Stimulated activated CD4-positive, alpha-beta T cell treated with anti-CD3 and anti-CD28 coated beads, Interleukin-4, amount 100 ng/mL, for 48 hours (primary cell): ENCODE measurements at places on chromosomes 5 and 9.

DNA sequence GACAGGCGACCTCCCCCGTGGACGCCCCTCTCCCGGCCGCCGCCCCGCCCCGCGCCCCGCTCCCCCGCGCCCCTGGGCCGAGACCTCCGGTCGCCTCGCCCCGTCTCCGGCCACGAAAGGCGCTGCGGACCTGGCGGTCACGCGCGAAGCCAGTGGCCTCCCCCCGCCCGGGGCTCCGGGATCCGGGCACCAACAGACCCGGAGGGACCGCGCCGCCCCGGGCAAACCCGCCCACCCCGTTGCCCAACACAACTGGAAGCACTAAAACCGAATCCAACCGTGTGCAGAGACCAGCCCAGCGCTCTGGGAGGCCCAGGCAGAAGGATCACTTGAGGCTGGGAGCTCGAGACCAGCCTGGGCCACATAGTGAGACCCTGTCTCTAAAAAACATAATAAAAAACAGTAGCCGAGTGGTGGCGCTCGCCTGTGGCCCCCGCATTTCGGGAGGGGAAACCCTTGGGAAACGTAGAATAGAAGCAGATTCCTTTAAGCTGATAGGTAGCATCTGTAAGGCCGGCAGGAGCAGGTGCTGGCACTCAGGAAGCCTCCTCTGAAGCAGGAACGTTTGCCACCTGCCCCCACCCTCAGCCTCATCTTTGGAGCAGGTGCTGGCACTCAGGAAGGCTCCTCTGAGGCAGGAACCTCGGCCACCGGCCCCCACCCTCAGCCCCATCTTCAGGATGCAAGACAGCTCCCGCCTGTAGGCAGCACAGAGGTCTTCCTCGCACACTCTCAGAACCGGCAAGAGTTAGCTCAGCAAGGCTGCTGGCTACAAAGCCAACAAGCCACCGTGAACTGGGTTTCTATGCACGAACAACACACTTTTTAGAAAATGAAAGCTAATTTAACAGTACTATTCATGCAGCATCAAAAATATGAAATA, 4.6 kb upstream of the SLC9A3 start:
- no peak for DNase-seq

- no peak for DNase-seq
Measured at GRCh38 chr5:146426853-146427618, 20.1 kb upstream of the TCERG1 start.

GRCh38 chr5:34930462-34930844, 1.1 kb downstream of the DNAJC21 start:
- no peak for DNase-seq

GRCh38 chr9:69445251-69445650, 120.2 kb downstream of the ENTREP1 start:
- DNase-seq: no peak

GRCh38 chr5:61967681-61968080, 338.3 kb upstream of the KIF2A start:
- no peak for DNase-seq

- DNase-seq: no peak
Measured at GRCh38 chr5:33944543-33945132, 8.5 kb downstream of the RXFP3 start.

- no peak for DNase-seq
Measured at GRCh38 chr9:96781552-96781951, 3.7 kb upstream of the ZNF510 start.

DNA sequence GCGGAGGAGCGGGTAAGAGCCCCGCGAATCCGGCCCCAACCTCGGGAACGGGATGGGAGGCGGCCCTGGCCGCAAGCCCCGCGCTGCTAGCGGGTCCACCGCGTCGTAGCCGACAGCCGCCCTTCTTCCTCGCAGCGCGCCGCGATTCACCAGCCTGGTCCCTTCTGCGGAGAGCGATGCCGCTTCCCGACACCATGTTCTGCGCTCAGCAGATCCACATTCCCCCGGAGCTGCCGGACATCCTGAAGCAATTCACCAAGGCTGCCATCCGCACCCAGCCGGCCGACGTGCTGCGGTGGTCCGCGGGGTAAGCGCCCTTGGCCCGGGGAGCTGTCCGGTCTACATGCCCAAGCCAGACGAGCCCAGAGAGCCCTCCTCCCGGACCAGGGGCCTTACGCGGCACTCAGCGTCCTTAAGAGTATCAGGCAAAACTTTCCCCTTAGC, 335 bp downstream of the ROPN1L start:
- DNase-seq: no peak

DNA sequence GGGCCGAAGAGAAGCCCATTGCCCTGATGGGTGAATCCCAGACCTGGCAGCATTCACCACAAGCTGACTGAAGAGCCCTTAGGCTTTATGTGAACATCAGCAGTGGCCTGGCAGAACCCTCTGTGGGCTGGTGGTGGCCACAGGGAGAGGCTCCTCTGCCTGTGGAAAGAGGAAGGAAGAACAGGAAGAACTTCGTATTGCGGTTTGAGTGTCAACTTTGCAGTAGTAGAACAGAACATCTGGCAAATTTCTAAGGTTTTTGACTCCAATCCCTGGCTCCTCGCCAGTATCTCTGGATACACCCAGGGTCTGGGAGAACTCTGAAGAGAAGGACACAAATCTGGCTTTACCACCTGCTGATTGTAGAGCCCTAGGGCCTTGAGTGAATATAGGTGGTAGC, 356.4 kb upstream of the GRAMD2B start:
- no peak for DNase-seq

GRCh38 chr9:38689678-38690077, 30.3 kb downstream of the FAM240B start:
- DNase-seq: no peak

DNA sequence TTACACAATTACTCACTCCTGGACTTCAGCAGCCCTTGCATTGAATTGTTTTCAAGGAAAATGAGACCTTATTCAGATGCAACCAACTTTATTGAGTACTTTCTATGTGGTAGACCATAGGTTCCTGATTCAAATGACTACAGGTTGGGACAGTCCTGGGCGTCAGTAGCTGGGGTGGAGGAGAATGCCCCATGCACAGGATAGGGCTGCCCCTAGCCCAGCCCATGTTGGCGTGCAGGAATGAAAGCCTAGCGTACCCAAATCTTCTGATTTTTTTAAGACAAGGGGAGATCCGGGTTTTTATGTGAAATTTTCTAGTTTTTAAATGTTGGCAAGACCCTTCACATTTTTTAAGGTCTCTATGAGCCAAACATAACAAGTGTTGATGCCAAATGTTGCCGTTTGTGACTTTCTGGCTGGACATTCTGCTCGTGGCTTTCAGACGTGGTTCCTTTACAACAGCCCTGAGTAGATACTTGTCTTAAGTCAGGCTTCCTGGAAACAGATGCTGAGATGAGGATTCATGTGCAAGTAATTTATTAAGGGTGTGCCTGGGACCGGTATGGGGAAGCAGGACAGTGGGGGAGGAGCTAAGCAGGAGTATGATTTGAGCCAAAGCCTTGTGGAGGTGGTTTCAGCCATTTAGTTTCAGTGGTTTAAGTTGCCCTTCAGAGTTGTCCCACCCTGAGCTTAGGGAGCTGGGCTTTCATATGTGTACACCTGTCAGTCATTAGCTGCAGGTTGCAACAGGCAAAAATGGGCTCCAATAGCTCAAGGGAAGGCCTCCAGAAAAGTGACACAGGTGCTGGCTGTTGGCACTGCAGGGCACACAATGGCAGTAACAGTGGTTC, 154.1 kb downstream of the NTRK2 start:
- DNase-seq: no peak

DNA sequence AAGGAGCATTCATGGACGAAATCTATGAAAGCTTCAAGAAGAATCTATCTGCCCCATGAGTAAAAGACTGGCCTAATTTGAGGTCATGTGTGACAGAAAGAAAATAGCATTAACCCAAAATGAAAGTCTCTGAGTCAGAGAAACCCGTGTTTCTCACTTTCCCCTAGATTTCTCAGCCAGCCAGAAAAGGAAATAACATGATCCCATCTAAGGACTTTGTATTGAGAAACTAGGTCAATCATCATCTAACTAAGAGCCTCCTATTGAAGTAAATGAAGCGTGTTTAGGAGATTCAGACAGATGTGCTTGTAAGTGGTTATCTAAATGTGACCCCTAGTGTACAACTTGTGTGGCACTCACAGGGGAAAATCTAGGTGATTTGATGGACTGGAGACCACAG, 77.3 kb upstream of the ZNF366 start:
- DNase-seq: no peak

GRCh38 chr9:125889112-125889475, 141.9 kb downstream of the PBX3 start:
- peak; percentile 3 for DNase-seq

DNA sequence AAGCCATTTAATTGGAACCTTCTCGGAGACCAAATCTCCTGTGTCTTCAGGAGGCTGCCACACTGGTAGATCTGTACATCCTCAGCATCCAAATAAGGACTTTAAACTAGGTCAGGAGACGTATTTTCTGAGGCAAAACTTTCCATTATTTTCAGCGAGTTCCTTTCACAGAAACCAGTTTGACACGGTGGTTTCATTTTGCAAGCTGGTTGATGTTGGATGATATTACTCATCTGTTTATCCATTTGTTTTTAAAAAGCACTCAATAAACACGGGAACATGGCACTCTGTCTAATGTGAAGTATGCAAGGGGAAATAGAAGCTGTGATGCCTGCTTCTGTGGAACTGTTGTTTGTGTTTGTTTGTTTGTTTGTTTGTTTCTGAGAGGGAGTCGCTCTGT, 199.6 kb downstream of the ERCC6L2 start:
- DNase-seq: no peak

GRCh38 chr5:44002381-44002901, 386.8 kb downstream of the FGF10 start:
- no peak for DNase-seq

DNA sequence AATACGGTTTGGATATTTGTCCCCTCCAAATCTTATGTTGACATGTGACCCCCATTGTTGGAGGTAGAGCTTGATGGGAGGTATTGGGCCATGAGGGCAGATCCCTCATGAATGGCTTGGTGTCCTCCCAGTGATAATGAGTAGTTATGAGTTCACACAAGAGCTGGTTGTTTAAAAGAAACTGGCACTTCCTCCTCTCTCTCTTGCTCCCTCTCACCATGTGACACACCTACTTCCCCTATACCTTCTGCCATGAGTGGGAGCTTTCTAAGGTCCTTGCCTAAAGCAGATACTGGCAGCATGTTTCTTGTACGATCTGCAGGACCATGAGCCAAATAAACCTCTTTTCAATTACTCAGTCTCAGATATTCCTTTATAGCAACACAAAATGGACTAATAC, 132.0 kb downstream of the PIK3R1 start:
- no peak for DNase-seq

DNA sequence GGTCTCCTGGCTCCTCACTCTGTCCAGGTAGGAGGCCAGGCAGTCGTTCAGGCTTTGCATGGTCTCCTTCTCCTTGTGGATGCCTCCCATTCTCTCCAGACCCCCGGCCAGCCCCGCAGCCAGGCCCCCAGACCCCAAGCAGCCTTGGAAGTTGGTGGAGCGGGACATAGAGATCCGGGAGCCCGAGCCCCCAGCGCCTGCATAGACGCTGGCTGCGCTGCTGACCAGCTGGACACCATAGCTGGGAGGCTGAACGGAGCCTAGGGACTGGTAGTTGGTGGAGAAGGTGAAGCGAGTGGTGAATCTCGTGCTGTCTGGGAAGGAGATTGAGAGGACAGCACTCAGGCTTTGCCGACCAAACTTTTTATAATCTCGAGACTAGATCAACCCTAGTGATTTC, 35.9 kb downstream of the FOXI1 start:
- no peak for DNase-seq
